ENCODE measurements at places on chromosomes 12 and 14. TPM values are rescaled to one million over a fixed set of nuclear protein-coding genes. Genes with fewer than 3 reads are reported as not detected.

GPR68 gene
- total RNA-seq, result 0.11 TPM

TMPRSS12 gene
- not detected for total RNA-seq

CDCA3 gene
- 8.0 TPM for total RNA-seq

- H3K27me3 ChIP-seq, result peaks cover 48% of the 10 kb centered on the region
- H3K4me3 ChIP-seq, result no peak overlapping the region
- no peak overlapping the region for H3K27ac ChIP-seq
- H3K4me1 ChIP-seq, result no peaks in the 10 kb centered on the region
- DNase-seq, result no peak
- H3K36me3 ChIP-seq, result no peaks in the 10 kb centered on the region
Measured at GRCh38 chr14:22800346-22800745, 14.9 kb downstream of the SLC7A7 start.

DNA sequence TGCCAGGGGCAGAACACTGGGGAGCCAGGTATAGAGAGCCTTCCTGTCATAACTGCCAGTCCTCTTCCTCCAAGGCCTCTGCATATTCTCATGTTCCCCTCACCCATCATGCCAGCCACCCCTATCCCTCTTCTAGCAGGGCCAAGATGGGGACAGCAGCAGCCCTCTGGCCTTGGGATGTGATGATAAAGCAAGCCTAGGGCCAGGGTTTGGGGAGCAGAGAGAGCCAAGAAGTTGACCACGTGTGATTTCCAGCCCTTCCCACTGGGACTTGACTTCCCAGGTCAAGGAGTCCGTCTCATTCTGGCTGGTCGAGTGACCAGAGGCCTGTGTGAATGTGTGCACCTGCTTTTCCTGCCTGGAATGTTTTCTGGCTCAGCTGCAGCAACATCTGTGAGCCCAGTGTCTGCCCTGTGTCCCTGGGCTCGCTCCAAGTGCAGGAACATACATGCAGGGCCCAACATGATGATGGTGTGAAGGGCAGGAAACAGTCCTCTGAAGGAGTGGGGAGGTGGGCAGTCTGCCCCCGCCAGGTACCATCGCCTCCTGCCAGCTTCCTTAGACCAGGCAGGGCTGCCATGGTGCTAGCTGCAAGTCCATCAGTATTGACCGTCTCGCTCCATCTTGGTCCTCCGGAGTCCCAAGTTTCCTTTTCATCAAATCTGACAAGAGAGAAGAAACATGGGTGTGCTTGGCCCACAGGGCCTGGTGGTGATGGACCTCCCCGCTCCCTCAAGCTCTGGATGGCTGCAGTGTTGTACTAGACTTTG lies 21.0 kb downstream of the VASH1 start:
- H3K4me3 ChIP-seq, result no peak overlapping the region
- H3K27ac ChIP-seq, result no peak overlapping the region
- no peak for DNase-seq
- H3K27me3 ChIP-seq, result no peaks in the 10 kb centered on the region
- peaks cover 13% of the 10 kb centered on the region for H3K36me3 ChIP-seq

- H3K36me3 ChIP-seq, result no peaks in the 10 kb centered on the region
- no peaks in the 10 kb centered on the region for H3K4me1 ChIP-seq
- DNase-seq, result no peak
Measured at GRCh38 chr12:98227162-98227561, 288.2 kb upstream of the TMPO start.

Data from osteocyte (in vitro differentiated cells).